ENCODE measurements at places on chromosomes 12 and 14.

DNA sequence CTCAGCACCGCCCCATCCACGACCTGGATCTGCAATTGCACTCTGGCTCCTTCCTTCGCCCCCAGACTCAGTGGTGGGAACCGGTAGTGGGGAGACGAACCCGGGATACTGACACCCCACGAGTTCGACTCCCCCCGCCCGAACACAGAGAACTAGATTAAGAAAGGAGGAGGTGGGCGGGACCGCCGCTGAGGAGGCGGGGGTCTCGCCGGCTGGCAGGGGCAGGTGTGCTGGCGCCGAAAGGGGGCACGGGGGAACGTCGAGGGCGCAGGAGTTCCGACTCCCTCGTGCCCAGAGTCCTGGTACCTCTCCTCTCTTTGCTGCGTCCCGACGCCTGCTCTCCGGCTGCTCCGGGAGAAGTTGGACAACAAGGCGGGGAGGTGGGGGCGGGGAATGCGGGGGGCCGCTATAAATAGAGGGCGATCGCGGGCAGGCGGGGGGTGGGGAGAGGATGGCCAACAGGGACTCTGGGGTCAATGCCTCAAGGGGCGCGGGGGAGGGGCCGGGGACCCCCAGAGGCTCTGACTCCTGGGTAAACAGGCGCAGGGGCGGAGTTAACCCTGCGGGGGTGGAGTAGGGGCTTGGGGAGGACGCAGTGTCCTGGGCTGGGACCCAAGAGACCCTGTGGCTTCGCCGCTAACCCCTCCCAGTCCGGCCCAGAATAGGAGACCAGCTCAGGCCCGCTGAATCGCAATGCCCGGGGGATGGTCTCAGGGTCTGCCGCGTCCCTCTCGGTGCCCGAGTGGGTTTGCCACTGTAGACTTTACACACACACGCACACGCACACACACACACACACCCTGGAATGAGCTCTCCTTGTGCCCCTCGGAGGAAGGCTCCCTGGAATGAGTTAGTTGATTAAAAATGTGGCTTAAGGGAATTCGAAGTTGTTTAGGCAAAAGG is 761 bp upstream of the NDRG2 start:
- DNase-seq = no peak

DNA sequence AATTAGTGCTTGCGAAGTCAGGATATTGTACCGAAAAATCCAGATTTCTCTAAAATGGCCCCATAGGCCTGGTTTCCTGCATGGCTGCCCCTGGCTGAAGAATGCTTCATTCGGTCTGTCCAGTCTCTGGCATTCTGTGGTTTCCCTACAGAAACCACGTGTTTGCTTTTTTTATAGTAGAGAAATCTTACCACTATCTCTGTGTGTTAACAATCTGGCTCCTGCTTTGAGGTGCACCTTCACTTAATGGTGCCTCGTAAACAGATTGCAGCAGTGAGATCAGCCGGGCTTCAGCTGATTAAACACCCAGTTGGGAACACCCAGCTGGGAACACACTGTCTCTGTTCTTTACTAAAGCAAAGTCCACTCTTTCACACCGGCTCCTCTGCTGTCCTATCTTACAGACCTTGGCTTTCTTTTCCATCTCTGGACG is 6.7 kb upstream of the DNAAF2 start:
- DNase-seq = no peak

GRCh38 chr12:50507930-50508329 is 3.1 kb downstream of the DIP2B start:
- no peak for DNase-seq

DNA sequence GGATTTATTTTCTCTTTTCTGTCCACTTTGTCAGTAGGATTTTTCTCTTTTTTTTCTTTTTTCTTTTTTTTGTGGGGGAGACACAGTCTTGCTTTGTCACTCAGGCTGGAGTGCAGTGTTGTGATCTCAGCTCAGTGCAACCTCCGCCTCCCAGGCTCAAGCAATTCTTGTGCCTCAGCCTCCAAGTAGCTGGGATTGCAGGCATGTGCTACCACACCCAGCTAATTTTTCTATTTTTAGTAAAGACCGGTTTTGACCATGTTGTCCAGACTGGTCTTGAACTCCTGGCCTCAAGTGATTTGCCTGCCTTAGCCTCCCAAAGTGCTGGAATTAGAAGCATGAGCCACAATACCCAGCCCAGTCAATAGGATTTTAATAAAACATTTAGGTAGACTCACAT is 21.0 kb upstream of the TBK1 start:
- no peak for DNase-seq

- DNase-seq = no peak
Observed at GRCh38 chr14:21614240-21614639, 20.5 kb downstream of the OR10G2 start.

- no peak for DNase-seq
Observed at GRCh38 chr12:38956337-38956736, 50.9 kb upstream of the CPNE8 start.

- DNase-seq = peak; percentile 68
Observed at GRCh38 chr14:77000340-77001270, 27.9 kb downstream of the IRF2BPL start.

GRCh38 chr14:58771016-58771415 is 133.3 kb downstream of the DACT1 start:
- DNase-seq = no peak

- peak; percentile 63 for DNase-seq
Observed at GRCh38 chr14:51283402-51284085, 43.5 kb downstream of the TMX1 start.

DNA sequence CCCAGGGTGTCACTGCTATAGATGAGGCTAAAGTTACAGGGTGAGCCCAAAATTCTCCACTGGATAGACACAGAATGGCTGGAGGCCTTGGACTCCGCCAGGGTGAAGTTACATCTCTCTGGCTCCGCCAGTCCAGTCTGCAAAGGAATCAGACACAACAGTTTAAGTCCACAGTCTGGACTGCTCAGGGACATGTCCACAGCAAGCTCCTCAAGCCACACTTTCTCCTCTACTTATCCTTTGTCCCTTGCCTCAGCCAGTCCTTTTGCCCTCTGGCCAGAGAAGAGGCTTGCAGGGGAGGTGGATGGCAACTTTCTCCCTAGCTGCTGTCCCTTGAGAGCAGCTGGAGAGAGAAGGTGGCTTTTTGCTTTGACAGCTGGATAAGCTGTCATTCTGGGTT is 28.0 kb downstream of the PTPRB start:
- DNase-seq = no peak

- DNase-seq = peak; percentile 84
Observed at GRCh38 chr14:68794851-68795596, 2.2 kb upstream of the ZFP36L1 start.

GRCh38 chr12:70756791-70757190 is 119.6 kb upstream of the PTPRB start:
- no peak for DNase-seq

DNA sequence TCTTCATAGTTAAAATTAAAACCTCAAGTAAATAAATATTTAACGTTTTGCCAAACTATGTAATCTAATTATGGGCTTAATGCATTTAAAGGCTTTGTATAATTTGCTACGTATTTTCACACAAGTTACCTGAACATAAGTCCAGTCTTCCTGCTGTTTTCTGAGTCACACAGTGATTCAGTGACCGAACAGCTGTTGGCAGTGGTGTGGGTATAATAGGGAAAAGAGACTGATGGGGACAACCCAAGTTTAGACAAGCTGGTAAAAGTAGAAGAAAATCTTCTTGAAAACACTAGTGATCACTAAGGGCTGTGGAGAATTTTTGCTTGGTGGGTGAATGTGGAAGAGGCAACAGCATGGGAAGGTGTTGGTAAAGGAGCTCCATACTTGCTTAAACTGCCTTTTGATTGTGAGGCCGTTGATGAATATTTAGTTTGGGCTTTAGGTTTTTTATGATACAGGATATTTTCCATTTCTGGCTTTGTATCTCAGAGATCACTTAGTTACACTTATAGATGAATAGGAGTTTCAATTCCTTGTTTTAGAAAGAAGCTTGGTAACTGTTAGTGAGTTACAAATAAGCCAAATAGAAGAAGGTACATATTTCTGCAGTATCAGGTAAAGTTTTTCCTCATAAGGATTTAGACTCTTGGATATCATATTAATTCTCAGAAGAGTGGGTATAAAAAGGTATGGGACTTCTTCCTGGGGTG is 23.9 kb downstream of the LRRK2 start:
- DNase-seq = no peak

- DNase-seq = no peak
Observed at GRCh38 chr12:40312982-40313576, 88.3 kb downstream of the LRRK2 start.

DNA sequence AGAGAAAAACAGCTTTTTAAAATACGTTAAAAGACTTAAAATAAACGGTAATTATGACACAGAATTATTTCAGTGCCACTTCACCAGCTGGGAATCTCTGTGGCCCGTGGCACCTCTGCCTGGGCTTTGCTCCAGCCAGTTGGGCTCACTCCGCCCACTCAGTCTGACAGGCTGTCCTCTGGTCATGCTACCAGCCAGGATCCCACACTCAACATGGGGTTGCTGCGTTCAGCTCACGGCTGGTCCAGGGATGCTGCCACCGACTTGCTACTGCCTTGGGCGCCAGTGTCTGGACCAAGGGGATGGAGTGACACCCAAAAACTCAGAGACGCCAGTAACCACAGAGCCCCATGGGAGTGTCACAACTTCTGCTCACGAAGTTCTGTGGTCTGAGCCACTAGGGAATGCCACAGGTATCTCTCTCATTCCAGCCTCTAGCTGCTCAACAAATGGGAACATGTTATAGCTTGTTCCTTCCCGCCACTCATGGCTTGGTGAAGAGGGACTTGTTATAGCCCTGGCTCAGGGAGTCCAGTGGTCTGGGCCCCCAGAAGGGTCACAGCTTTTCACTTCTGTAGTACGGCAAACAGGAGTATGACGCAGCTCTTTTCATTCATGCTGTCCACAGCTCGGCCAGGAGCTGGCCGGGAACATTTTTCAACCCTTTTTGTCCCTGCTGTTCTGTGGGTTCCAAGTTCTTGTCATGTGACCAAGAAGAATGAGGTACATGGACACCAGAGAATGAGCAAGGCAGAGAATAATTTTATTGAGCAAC is 23.4 kb upstream of the ATXN7L3B start:
- no peak for DNase-seq

GRCh38 chr14:106681568-106681967 is 1155.2 kb downstream of the TMEM121 start:
- no peak for DNase-seq
